ENCODE measurements at places on chromosomes 12 and 14.

GRCh38 chr12:59500335-59500734 is 95.5 kb upstream of the SLC16A7 start:
- DNase-seq = no peak

GRCh38 chr12:27787559-27787958 is 7.5 kb upstream of the MANSC4 start:
- no peak for DNase-seq

- DNase-seq = no peak
Observed at GRCh38 chr12:63419154-63419553, 249.1 kb downstream of the DPY19L2 start.

DNA sequence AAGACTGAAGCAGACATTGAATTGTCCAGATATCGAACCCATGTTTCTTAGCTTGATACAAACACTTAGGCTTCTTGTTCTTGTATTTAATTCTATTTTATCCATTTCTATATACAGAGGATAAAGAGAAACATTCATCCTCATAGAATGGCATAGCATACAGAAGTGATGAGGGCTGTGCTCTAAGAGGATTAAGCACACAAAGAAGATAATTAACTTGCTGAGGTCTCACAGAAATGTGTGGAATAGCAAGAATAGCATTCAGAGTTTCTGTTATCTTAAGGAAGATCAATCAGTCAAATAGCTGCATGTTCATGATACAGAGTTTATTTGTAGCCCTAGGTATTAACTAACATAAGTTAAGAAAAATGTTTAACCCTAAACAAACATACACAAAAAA is 27.3 kb upstream of the STRAP start:
- no peak for DNase-seq

GRCh38 chr14:51304941-51305340 is 64.9 kb downstream of the TMX1 start:
- DNase-seq = no peak

- DNase-seq = no peak
Observed at GRCh38 chr14:46048127-46048526, 603.5 kb downstream of the RPL10L start.

DNA sequence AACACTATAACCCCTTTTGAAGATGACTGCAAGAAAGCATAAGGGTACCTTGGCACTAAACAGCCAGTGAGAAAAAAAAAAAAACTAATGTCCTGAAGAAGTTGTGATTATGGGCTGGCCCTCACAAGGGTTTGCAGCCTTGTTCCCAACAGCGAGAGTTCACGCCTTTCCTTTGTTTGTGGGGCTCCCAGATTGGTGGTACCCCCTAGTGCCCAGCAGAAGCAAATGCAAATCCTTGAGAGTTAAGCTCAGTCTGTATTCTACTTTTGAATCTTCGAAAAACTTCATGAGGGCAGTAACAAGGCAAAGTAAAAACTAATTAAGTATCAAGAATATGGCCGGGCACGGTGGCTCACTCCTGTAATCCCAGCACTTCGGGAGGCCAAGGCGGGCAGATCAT is 238.9 kb upstream of the LMO3 start:
- DNase-seq = no peak

Measured in activated CD4-positive, alpha-beta T cell treated with anti-CD3 and anti-CD28 coated beads for 24 hours (primary cell).